NCI-H2107 (cell line): ENCODE measurements at places on chromosomes 11 and 22.

GRCh38 chr11:68127714-68128681 is 6.8 kb upstream of the CHKA start:
- no peak for DNase-seq

- DNase-seq, result no peak
Observed at GRCh38 chr22:33476716-33477115, 418.5 kb upstream of the SYN3 start.

GRCh38 chr11:63622323-63622722 is 8.1 kb upstream of the PLAAT3 start:
- no peak for DNase-seq

- no peak for DNase-seq
Observed at GRCh38 chr11:117997406-117997805, 11.2 kb downstream of the IL10RA start.

GRCh38 chr11:46490666-46491065 is 99.1 kb upstream of the CHRM4 start:
- DNase-seq, result no peak

DNA sequence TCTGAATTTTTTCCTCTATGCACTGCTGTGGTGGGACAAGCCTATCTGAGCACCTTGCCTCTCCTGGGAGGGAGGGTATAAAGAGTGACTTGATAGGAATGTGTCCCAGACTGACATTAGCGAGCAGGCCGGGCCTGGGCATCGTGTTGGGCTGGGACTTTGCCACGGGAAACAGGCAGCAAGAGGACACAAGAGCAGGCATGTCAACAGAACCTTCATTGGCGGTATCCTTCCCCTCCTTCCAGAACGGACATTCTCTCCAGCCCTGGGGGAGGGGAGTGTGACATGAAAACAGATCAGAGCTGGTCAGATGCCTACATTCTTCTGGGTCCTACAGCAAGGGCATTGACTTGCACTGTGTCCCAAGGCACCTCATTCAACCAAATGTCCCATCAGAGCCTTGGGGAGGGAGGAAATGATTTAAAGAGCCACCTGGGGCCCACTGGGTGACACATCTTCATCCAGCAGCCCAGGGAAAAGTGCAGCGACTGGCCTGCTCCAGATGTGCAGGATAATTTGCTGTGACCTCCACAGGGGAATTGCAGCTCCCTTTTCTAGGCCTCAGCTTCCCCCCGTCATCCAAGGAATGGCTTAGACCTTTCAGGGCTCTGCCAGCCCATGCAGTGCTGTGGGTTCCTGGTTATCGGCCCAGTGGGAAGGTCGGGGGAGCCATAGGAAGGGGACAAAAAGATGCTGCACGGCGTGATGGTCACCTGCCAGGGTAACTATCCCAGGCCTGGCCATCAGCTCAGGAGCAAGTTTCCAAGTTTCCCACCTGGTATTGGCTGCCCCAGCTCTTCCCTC is 21.8 kb upstream of the UVRAG start:
- no peak for DNase-seq

- no peak for DNase-seq
Observed at GRCh38 chr11:65981972-65982823, 19.8 kb downstream of the EIF1AD start.

DNA sequence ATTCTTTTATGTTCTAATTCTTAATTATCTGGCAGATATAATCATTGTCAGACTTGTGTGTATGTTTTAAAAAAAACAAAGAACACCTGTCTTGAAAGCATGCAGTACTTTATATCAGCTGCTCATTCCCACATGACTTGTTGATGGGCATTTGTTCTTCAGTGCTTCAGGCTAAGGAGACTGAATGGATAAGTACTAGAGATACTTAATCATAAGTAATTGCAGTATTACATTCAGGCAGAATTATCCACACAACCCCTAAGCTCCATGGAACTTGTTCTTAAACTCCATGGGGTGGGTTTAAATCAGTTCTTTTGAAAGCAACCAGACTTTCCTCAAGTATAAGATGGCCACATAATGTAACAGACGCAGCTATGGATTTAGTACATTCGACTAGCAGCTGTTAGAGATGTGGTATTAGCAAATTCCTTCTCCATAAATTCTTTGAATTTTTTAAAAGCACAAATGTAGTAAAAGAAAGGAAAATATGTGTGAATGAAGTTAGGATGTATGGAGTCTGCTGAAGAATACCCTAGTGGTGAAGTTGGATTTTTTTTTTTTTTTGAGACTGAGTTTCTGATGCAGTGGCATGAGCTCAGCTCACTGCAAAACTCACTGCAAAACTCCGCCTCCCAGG is 3.0 kb downstream of the JAM3 start:
- no peak for DNase-seq

- no peak for DNase-seq
Observed at GRCh38 chr22:23789638-23790037, 2.9 kb downstream of the SMARCB1 start.

GRCh38 chr11:27041141-27041899 is 705 bp downstream of the BBOX1 start:
- DNase-seq, result no peak

DNA sequence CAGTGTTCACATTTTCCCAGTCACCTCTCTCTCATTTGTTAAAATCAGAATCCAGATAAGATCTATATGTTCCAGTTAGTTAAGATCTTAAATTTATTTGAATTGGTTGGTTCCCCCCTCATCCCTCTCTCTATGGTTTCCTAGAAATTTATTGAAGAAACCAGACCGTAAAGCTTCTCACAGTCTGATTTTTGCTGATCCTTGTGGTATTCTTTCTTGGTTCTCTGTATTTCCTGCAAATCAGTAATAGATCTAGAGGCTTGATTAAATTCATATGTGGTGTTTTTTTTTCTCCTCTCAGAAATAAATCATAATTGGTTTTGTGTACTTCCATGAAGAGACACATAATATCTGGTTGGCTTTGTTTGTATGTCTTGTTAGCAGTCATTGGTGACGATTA is 147.5 kb downstream of the TMEM135 start:
- no peak for DNase-seq

GRCh38 chr11:62644220-62644619 is 2.2 kb downstream of the GANAB start:
- DNase-seq, result no peak

DNA sequence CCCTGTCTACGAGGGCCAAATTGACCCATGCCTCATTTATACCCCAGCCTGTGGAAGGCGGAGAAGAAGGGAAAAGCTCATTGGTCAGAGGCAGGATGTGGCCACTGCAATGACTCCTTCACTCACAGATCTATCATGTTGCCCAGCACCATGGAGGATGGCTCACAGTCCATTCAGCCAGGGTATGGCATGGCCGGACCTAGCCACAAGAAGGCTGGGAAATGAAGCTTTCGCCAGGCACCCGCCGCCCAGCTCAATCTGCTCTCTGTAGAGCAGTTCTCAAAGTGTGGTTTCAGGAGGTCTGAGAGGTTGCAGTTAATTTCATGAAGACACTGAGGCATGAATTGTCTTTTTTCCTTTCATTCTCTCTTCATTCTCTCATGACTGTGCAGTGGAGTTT is 40.6 kb upstream of the LINC01488 start:
- no peak for DNase-seq

GRCh38 chr22:29633514-29634312 is 30.3 kb downstream of the NF2 start:
- DNase-seq, result no peak

GRCh38 chr11:76601272-76601671 is 69.3 kb downstream of the LRRC32 start:
- DNase-seq, result no peak

DNA sequence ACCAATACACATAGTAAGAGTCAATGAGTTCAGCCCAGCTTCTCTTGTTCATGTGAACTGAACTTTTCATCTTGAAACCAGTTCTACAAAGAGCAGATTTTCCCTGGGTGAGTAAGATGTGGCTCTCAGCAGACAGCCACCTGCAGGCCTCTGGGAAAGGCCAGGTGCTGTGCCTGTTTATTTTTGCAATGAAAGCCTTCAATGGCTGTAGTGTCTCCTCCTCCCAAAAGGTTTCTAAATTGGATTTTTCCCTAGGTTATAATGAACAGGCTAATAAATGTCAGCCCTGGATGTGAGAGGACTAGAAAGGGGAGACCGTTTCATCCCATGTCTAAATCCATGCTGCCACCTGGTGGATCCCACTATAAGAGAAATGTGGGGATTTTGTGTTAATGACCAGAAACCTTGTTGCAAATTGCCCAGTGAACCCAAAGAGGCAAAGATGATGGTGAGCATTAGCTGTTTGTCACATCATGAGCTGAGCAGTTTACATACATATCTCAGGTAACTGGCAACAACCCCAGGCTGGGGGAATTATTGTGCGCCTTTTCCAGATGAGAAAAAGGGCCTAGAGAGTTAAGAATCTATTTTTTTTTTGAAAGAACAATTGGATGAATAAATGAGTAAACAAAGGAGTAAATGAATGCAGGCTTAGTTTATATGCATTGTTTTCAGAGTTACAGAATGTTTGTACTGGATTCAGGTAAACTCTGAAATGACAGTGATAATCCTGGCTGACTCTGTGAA is 12.7 kb downstream of the C11orf91 start:
- peak; percentile 54 for DNase-seq

DNA sequence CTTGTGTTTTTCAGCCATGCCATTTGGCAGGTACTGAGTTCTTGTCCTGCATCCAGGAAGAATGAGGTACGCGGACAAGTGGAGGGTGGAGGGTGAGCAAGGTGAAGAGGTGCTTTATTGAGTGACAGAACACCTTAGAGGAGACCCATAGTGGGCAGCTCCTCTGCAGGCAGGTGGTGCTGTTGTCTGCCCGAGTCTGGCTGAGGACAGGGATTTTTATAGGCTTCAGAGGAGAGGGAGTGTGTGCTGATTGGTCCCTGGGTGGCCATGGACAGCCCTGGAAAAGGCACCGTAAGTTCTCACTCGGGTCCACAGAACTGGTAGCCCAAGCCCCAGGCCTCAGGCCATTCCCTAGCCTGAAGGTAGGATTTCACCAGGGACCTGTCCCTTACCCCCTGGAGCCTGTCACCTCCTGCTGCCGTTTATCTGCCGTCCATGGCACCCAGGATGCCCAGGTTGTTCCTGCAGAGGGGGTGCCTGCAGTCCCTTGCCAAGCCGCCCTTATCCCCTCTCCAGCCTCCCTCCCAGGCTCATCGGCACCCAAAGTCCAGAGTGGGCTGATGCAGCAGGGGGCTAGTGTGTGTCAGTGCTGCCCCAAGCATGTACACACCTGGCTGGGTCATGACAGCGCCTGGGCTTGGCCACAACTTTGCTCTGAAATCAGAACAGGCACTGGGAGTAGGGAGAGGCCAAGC is 213.6 kb downstream of the LRRC4C start:
- no peak for DNase-seq

DNA sequence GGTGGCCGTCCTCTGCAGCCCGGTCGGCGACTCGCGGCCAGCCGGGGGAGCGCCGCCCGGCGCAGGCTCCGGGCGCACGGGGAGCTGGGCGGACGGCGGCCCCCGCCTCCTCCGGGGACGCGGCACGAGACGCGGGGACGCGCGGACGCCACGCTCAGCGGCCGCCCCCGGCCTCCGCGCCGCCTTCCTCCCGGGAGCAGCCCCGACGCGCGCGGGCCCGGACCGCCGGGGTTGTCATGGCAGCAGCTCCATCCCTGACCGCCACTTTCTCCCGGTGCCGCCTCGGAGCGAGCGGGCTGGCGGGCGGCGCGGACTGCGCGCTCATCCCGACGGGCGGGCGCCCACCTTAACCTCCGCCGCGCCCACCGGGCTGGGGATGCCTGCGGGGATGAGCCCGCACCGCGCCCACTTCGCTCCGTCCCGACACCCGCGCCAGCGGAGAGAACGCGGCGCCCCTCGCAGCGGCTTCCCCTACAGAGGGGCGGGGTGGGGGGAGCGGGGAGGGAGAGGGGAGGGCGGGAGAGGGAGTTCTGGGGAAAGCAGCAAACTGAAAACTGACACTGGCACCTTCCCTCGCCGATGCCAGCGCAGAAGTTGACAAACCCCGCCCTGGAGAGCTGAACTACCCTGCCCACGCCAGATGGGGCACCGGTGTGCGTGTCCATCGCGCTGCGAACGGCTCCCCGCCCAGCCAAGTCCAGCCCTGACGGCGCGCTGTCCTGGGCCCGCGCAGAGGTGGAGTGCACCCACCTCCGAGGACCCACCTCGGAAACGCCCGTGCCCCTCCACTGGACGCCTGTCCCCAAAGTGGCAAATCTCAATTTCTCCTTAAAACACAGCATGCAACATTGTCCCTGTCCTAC is 588.4 kb downstream of the OPCML start:
- DNase-seq, result no peak

DNA sequence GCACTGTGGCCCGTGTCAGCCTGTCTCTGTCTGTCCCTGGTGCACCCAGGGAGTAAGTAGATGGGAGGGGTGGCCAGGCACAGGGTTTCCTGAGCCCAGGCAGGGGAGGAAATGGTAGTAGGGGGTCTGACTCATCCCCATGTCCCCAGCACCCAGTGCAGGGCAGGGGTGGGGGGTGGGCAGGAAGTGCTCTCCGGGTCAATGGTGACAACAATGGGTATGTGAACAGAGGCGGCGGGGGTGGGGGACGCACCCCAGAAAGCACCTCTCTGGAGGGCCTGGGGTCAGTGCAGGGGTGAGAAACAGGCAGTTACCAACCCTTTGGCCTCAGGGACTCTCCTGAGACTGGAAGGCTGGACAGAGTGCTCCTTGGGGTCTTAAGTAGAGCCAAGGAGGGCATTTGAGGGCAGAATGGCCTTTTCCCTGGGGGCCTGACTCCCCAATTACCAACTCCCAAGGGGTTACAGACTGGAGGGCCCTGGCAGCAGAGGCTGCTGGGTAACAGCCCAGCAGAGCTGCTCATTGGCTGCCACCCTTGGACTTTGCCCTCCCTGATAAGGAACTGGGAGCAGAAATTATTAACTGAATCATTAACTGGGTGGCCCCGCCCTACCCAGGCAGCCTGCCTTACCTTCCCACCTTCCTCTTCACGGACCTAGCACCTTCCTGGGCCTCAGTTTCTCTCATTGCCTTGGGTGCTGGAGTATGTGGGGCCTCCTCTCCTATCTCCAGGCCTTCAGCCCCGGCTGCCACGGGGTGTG is 4.2 kb downstream of the MYRF start:
- no peak for DNase-seq

- no peak for DNase-seq
Observed at GRCh38 chr11:46176421-46176820, 55.2 kb upstream of the PHF21A start.

DNA sequence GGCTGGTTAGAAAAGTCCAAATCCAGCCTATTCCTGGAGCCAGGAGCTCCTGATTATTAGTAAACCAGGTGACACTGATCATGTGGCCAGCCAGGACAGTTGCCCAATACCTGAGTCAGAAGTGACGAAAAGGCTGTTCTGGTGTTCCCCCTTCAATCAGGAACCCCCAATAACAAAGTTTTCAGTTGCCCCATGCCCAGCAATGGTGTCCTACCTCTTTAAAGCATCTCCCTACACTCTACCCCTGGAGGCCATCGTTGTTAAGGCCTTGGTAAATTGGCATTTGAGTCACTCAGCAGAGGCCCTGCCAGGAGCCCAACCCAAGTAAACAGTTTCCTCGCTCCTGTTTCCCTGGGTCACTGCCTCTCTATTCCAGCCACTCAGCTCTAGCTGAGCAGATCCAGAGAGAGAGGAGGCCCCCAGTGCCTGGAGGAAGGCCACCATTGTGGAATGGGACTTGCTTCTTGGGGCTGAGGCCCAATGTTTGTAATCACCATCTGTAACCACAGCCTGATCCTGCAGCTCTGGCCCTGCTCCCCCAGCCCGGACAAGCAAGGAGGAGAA is 25.0 kb downstream of the ARHGAP1 start:
- DNase-seq, result no peak

- DNase-seq, result no peak
Observed at GRCh38 chr11:112983887-112984286, 22.7 kb downstream of the NCAM1 start.
